ENCODE measurements at places on chromosomes 4 and X. TPM values are rescaled to one million over a fixed set of nuclear protein-coding genes. Genes with fewer than 3 reads are reported as not detected.

Gene INTU
- 7.9 TPM for total RNA-seq

Gene FNIP2
- 10.2 TPM for total RNA-seq

DNA sequence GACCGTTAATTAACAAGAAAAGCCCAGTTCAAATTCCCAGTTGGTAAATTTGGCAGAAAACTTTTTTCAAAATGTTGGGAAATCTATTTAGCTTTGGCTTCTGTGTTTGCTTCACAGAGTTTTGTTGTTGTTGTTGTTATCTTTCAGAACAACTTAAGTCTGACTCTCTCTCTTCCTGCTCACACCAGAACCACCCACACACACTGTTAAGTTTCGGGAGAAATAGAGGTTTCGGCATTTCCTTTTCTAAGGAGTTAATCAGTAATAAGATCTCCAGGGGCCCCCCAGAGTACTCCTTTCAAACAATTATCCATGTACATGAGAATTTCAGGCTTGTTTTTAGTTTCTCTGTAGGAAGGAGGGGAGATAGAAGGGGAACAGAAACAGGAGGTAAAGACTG lies 106.2 kb upstream of the PTCHD1 start:
- ATAC-seq: no peak

DNA sequence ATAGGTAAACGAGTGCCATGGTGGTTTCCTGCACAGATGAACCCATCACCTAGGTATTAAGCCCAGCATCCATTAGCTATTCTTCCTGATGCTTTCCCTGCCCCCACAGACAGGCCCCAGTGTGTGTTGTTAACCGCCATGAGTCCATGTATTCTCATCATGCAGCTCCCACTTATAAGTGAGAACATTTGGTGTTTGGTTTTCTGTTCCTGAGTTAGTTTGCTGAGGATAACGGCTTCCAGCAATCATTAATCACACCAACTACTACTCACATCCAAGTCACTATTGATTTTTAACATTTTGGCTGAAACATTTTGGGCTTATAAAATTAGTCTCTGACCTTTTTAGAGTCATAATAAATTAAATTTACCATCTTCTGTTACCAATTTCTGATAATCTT lies 205.3 kb downstream of the SPOCK3 start:
- ATAC-seq: no peak

Gene TRIM60
- not detected for total RNA-seq

Gene FRMD7
- not detected for total RNA-seq

- ATAC-seq: no peak
Observed at GRCh38 chr4:91089178-91089577, 962.0 kb downstream of the CCSER1 start.

- peak; percentile 64 for ATAC-seq
Observed at GRCh38 chr4:118850488-118851173, 14.7 kb upstream of the SEC24D start.

DNA sequence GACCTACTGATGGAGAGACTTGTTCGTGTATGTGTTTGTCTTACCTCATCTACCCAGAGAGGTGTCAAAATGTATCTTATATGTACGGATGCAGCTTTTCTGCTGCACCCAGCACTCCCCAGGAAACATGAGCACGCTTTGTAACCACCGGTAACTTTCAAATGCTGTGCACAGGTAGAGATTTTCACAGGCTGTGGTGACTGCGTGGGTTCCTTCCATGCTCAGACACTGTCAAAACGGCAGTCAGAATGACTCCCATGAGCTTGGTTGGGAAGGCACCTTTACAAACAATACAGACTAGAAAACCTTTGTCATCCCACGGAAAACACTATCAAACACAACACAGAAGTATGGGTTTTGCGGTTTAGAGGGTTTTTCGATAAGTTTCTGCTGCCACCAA lies 28.2 kb downstream of the F11 start:
- no peak for ATAC-seq

DNA sequence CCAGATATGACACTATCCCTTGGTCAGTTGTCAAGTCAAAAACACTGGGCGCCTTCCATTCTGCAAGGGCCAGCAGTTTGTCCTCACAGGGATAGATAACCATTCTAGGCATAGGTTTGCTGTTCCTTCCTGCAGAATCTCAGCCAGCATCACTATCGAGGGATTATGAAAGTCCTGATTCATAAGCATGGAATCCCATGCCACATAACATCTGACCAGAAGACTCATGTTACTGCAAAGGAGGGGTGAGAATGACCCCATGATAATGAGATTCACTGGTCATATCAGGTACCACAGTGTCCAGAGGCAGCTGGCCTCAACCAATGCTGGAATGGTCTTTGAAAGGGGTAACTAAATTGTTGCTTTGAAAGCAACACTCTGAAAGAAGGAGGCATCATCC lies 84.7 kb downstream of the OTC start:
- ATAC-seq: no peak

Gene KCND1
- 0.28 TPM for total RNA-seq

GRCh38 chr4:75916091-75916661 lies 13.9 kb upstream of the PPEF2 start:
- ATAC-seq: peak; percentile 57

Gene SH3D19
- total RNA-seq: 31.6 TPM

DNA sequence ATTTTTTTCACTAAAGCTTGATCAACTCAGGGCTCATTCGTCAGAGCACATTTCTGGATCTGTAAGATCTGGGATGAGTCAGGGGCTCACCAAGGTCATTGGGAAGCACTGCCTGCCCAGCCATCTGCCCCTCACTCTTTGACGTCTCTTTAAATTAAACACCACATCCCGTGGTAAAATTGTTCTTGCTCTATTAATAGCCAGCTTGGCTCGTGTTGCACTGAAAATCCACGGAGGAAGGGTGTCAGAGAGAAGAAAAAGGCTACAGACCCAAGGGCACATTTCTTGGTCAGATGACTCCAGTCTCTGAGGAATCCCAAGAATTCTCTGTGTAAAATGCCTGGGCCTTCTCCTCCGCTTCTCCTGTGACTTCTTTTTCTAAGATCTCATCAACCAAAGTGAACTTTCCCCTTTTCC lies 45.7 kb upstream of the GATB start:
- no peak for ATAC-seq

Gene PIN4
- 7.1 TPM for total RNA-seq

DNA sequence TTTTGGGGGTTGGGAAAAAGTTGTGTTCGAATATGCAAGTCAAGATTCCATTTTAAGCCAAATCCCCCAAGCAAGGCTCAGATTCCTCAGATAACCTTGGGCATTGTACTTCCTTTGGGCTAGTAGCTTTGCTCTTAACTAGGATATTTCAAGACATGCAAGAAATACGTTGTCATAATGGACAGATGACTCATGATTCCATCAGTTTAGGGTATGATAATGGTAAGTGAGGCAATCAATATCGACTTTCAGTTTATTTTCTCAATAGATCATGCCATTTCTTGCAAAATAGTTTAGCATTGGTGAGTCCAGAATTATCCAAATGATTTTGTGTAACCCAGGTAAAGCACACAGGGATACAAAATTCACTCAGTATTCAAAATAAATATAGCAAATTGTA lies 25.4 kb downstream of the CFAP299 start:
- no peak for ATAC-seq

Gene SOX3
- total RNA-seq: not detected

- ATAC-seq: no peak
Observed at GRCh38 chr4:45131020-45131419, 404.7 kb upstream of the GNPDA2 start.

- ATAC-seq: no peak
Observed at GRCh38 chr4:61628727-61629126, 428.6 kb downstream of the ADGRL3 start.
